MG63 (cell line): ENCODE measurements at places on chromosomes 1 and 21.

GRCh38 chr21:21268885-21269284 lies 270.7 kb downstream of the NCAM2 start:
- no peak for DNase-seq

DNA sequence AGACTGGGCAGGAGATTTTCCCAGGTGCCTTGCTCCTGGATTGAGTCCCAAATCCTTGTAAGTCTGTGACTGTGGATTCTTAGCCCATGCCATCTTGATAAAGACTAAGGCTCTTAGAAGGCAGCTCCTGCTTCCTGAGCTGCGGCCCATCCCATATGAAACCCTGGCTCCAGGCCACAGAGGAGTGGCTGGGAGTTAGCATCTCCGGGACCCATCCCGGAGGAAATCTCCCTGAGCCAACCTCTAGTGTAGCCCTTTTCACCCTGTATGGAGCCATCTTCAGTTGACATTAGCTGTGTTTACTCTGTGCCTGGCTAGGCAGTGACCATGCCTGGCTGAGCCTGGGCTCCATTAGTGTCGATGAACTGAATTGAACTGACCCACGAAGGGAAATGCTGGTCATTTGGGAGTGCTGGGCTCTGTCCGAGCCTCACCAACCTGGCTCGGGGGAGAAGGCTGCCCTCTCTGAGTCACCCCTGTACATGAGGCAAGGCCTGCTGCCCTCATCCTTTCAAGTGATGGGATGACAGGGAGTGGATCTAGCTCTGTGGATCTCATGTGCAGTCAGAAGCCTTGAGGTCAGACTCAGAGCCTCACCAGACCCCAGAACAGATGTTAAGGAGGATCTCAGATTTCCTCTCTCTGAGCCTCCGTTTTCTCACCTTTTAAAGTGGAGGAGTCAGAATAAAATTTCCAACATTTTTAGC lies 37.5 kb downstream of the LGR6 start:
- no peak for DNase-seq

DNA sequence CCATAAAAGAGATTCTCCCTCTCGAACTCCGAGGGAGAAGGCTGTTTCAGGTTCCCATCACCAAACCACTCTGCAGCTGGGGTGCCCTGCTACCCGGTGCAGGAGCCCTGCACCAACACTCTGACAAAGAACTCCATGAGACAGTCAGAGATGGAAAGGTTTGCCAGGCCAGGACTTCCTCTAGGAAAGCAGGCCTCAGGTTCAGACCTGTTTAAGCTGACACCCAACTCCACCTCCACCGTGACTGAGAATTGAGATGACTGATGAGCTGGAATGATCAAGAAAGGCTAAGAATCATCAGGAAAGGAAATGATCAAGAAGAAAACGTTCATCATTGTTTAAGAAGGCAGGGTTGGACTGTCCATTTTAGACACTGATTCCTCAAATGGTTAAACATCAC lies 46.2 kb upstream of the KCNE1 start:
- no peak for DNase-seq

DNA sequence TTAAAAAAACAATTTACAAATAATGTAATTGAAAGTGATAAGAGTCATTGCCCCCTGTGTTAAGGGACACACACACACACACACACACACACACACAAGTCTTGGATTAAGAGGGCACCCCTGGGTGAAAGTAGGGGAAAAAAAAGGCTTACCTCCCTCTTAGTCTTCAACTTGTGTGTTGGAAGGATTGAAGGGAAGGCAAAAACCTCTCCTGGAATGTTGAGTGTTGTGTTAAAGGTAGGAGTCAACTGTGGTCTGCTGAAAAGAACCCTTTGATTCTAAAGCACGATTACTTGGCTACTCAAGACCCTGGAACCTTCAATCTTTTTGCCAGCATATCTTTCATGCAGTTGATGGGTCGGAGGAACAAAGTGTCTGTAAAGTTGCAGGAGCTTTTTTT lies 6.4 kb downstream of the PBX1 start:
- DNase-seq, result no peak

GRCh38 chr1:101511202-101511891 lies 274.5 kb downstream of the S1PR1 start:
- DNase-seq, result no peak

- peak; percentile 40 for DNase-seq
Observed at GRCh38 chr1:181936768-181937581, 124.5 kb downstream of the ZNF648 start.
